ENCODE measurements at places on chromosomes 3 and 15.

- no peak for DNase-seq
These were observed 72.3 kb downstream of the TAMM41 start for GRCh38 chr3:11774296-11774877.

DNA sequence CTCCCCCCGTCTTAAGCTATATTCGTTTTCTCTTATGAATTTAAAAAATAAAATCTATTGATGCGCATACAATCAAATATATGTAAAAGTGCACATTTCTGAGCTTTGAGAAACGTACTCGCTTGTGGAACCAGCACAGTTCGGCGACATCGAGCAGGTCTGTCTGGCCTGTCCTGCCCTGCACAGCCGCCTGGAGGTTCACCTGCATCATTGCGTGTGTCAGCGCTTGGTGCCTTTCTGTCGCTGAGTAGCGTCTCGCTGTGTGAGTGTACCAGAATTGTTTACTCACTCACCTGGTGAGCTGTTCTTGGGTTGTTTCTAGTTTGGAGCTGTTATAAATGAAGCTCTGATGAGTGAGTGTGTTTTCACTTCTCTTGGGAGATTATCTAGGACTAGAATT is 104.0 kb downstream of the VGLL4 start:
- DNase-seq: no peak

- no peak for DNase-seq
These were observed 119.6 kb downstream of the ASB7 start for GRCh38 chr15:100721758-100722550.

- no peak for DNase-seq
These were observed 84.2 kb upstream of the GOLGA6L4 start for GRCh38 chr15:84151205-84151931.

- no peak for DNase-seq
These were observed 22.6 kb upstream of the SLC7A14 start for GRCh38 chr3:170608475-170608874.

- no peak for DNase-seq
These were observed 34.8 kb upstream of the CEMIP start for GRCh38 chr15:80744415-80744814.

DNA sequence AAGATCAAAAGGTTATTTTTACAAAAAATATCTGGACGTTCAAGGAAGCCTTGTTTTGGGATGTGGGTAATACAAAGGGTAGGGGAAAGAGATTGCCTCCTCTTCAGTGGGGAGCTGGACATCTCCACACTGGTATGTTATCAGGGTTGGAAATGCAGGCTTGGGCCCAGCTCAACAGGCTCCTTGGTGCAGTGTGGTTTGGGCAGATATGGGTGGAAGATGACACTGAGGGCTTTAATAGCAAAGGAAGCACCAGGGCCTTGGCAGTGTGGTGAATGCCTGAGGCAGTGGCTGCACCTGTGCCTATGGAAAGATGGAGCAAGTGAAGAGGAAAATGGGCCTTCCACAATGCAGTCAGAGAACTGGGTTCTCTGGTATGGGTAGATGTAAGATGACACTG is 11.2 kb upstream of the MED12L start:
- no peak for DNase-seq

DNA sequence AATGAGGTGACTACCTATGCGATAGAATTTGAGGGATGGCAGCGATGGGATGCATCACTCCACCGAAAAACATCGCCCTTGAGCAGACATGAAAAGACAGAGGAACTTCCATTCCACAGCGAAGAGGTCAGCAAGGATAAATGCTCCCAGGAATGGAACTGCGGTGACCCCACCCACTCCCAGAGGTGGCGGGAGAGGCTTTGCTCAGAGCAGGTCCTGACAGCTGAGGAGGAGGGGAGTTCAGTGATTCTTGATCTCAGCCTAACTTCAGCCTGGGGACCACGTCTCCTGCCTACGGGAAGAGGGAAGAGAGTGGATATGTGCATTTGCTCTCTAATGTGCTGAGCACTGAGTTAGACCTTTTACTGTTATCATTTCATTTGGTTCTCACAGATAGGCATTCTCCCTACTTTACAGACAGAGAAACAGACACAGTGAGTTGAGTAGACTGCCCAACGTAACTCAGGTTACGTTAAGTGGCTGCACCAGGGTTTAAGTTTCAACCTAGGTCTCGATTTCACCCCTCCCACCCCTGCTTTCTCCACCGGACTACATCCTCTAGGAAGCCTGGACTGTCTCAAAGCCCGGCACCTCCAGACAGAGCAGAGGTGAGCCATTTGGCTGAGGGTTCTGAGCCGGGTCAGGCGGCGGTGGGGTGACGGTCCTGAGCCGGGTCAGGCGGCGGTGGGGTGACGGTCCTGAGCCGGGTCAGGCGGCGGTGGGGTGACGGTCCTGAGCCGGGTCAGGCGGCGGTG is 170.0 kb downstream of the RAB11A start:
- DNase-seq: no peak

DNA sequence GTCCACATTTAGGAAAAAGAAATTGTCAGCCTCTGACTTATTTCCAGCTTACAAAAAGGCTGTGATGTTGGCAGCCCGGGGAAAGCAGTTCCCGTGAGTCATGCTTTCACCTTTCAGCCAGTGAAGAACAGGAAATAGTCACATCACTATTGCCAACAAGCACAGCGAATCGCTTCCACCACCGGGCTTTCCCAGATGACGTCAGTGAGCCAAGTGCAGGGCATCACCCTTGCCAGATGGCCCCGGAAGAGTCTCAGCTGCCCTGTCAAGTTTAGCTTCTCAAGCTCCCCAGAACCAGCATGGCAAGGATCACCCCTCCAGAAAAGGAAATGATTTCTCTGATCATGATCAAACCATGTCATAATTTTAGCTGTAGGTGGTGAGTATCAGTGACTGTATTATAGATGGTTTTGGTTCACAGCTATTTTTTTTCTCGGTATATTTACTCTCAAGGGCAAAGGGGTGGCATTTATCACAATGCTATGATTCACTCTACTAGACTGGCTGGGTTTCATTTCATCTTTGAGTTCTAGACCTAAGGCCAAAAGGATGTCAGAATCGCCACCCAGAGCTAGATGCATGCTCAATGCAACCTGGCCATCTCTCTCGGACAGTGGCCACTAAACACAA is 32.9 kb downstream of the B3GNT5 start:
- peak; percentile 67 for DNase-seq

GRCh38 chr3:128091586-128091985 is 32.0 kb downstream of the RUVBL1 start:
- DNase-seq: no peak

DNA sequence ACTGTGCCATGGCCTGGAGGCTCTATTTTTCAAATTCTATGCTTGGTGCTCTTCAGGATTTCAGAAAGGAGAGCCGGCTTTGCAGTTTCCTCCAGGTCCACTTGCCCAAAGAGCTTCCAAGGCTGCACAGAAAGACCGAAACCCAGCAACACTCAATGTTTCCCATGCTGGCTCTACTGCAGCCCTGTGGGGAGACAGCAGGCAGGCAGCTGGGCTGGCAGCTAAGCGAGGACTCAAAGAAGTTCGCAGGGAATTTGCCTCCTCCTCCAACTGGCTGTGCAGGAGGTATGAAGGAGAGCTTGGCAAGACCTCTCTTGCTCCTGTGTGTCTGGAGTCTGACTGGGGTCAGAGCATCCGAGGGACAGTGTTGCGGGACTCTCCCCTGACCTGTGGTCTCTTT is 17.4 kb upstream of the ITGA11 start:
- no peak for DNase-seq

DNA sequence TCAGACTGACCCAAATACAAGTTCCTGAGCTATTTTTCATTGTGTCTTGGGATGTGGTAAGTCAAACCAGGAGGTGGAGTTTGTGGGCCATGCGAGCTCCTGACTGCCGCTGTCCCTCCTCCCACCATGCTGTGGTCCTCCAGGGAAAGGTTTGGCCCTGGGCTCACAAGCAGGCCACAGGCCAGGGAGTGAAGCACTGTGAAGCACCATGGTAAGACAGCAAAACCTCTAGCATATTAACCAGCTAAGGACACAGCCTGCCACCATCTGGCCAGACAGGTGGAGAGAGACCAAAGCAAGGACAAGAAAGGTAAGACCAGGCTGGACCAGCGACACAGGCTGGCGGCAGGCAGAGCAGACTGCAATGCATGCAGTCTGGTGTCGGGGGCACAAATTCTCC is 15.3 kb downstream of the RAB43 start:
- no peak for DNase-seq

GRCh38 chr3:37349640-37350039 is 175.3 kb upstream of the LRRFIP2 start:
- no peak for DNase-seq

GRCh38 chr3:14481018-14481645 is 59.0 kb downstream of the GRIP2 start:
- DNase-seq: no peak

GRCh38 chr15:101126618-101127505 is 125.0 kb downstream of the CHSY1 start:
- no peak for DNase-seq

DNA sequence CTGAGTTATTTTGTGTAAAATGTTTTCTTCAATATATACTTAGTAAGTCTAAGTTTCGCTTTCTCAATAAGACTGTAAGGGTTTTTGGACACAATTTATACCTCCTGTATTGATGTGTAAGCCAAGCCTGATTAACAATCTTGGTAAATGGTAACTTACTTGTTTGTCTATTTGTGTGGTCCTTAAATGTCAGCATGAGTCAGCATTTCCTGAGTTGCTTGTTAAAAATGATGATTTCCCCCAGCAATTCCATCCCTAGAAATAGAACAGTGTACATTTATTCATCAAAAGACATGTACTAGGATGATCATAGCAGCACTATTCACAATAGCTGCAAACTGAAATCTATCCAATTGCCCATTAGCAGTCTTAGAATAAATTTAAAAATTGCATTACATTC is 53.4 kb upstream of the LRIG1 start:
- no peak for DNase-seq

- no peak for DNase-seq
These were observed 561.2 kb upstream of the ALCAM start for GRCh38 chr3:104805508-104805907.

DNA sequence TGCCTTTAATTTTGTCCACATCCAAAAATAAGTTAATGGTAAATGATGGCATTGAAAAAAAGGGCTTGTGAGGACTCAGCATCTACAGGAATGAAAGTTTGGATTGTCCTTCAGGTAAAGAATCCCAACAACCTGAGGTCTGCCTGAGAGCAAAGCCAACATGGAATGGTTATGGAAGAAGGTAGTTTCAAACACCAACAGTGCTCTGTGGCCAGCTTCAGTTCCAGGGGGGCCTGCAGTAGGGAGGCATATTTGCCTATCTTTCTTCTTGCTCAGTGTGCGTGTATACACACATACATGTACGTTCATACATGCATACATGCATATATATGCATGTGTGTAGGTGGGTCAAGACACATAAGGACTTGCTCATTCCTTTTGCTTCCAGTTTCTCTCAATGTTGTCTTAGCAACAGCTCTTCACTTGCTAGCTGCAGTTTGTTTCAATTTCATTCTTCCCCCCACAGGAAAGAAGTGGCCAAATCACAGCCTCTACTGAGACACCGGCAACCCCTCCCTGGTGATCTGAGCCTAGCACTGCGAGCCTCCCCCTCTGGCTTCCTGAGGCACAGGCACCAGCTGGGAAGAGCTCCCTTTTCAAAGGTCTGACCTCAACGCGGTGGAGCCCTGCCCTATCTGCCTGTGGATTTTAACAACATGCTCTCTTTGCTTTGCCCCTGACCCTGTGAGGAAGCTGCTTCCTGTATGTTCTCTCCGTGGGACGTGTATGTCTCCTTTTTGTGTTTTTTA is 146.2 kb downstream of the KLF13 start:
- DNase-seq: peak; percentile 7

- no peak for DNase-seq
These were observed 9.2 kb upstream of the UBE2E1 start for GRCh38 chr3:23796518-23796917.

- DNase-seq: no peak
These were observed 324.5 kb downstream of the CNTN4 start for GRCh38 chr3:2423143-2423542.

DNA sequence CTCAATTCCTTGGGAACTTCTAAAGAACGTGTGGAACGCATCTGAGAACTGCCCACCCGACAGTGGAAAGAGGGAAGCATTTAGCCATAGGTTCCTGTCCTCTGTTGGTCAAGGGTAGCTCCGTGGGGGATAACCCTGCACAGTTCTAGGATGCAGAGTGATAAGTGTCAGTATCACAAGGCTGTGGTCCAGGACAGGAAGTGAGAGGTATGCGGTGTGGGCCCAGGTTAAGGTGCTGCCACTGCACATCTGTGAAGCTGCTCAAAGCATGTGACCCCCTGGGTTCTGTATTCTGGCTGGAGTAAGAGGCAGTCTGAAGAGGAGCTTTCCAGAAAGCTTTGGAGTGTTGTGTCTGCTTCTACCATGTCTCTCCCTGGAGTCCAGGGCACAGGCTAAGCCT is 51.7 kb upstream of the HES1 start:
- no peak for DNase-seq

DNA sequence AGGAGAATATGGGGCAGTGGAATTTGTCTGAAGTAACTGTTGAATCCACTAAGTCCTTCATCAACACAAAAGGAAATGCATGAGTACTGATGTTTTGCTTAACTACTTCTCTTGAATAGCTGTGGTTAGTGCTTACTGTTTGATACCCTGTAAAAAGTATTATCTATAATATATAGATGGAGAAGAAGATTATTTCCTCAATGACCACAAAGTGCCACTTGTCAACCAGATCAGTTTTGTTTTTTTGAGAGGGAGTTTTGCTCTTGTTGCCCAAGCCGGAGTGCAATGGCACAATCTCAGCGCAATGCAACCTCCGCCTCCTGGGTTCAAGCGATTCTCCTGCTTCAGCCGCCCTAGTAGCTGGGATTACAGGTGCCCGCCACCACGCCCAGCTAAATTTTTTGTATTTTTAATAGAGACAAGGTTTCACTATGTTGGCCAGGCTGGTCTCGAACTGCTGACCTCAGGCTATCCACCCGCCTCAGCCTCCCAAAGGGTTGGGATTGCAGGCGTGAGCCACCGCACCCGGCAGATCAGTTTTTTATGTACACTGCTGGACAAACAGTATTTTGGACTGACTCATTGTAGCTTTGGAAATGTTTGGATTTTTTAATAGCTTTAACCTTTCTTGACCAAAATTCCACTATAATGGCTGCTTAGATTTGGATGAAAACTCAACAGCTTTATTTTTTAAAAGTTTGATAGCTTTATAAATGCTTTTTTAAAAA is 1.5 kb upstream of the RPLP1 start:
- no peak for DNase-seq

DNA sequence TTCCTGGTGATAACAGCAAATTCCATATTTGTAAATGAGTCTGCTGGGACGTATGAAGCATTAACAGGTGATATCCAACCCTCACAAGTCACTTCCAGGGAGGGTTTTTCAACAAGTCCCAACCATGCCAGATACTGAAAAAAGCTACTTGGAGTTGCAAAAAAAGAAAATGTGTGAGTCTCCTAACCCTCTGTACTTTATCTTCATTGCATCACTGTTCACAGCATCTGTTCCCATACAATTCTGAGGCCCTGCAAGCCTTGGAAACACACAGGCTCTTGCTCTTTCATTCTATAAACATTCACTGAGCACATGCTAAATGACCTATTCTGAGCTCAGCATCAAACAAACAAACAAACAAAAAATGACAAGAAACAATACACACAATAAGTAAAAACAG is 120.8 kb downstream of the RFTN1 start:
- DNase-seq: no peak

GRCh38 chr3:48661501-48662144 is 1.1 kb downstream of the CELSR3 start:
- peak; percentile 82 for DNase-seq

Measured in stimulated activated naive CD4-positive, alpha-beta T cell (primary cell).